Fibroblast of the aortic adventitia (primary cell): ENCODE measurements at places on chromosomes 1 and 21. TPM values are rescaled to one million over a fixed set of nuclear protein-coding genes. Genes with fewer than 3 reads are reported as not detected.

Gene SNX27
- 14.1 and 28.6 TPM in 2 replicates for total RNA-seq

Gene SELP
- total RNA-seq: under 0.01 TPM in 1 of 2 replicates, not detected in the other

Gene TCEA3
- total RNA-seq: 22.8 and 44.9 TPM in 2 replicates

Gene SYF2
- 44.7 and 227 TPM in 2 replicates for total RNA-seq

Gene TPTE
- total RNA-seq: not detected in 2 replicates

Gene CNR2
- total RNA-seq: under 0.01 TPM in 1 of 2 replicates, not detected in the other

Gene ZCCHC17
- total RNA-seq: 11.4 and 39.9 TPM in 2 replicates

Gene OR13G1
- not detected in 2 replicates for total RNA-seq
